ENCODE measurements at places on chromosomes 1 and 21.
A peak's percentile ranks its signal among the peaks of the same experiment; 100 is the strongest.

DNA sequence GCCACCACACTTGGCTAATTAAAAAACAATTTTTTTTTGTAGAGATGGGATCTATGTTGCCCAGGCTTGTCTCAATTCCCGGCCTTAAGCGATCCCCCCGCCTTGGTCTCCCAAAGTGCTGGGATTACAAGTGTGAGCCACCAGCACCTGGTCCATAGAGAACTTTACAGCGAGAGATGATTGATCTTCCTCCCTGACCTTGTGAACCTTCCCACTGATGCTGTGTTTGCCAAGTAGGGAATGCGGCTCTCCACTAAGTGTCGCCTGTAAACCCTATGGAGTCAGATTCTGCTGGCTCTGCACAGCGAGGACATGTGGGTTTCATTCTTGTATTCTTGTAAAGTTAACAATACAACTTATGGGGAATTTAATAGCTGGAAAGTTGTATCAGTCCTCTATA is 81.3 kb upstream of the LYST start:
- no peak for DNase-seq

GRCh38 chr1:232238009-232238408 is 391.9 kb downstream of the SIPA1L2 start:
- DNase-seq: no peak

- DNase-seq: no peak
These were observed 4.8 kb downstream of the GBP7 start for GRCh38 chr1:89171067-89171438.

GRCh38 chr1:32817815-32818786 is 648 bp downstream of the S100PBP start:
- no peak for DNase-seq

DNA sequence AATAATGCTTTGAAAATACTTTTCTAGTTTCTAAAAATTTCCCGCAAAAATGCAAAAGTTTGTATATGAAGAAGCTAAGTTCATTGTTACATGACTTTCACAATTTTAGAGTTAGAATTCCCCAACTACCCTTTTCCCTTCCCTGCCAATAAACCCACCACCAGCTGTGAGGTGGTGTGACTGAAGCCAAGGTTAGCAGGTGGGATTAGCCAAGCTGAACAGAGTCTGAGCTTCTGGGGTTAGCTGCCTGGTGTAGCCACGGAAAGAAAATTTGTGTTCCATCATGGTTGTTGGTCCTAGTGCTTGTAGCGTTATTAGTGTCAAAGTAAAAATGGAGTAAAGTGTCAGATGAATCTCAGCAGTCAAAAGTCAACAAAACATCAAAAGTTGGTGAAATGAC is 110.9 kb downstream of the ASTN1 start:
- DNase-seq: no peak

DNA sequence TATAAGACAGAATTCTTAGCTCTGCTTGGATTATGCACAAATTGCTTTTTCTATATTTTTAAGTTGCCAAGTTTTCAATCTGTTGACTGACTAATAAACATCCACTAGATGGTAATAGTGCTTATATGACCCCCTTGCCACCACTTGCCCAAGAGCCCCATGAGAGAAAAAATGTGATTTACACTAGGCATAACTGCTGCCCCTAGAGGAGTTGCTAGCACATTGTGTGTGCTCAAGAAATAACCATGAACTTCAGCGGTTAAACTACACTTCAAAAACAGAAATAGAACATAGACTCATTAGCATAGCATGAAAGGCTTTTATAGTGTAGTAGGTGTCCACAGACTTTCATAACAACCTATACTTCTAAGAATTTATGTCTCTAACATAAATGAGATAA is 61.4 kb downstream of the BRINP3 start:
- no peak for DNase-seq

DNA sequence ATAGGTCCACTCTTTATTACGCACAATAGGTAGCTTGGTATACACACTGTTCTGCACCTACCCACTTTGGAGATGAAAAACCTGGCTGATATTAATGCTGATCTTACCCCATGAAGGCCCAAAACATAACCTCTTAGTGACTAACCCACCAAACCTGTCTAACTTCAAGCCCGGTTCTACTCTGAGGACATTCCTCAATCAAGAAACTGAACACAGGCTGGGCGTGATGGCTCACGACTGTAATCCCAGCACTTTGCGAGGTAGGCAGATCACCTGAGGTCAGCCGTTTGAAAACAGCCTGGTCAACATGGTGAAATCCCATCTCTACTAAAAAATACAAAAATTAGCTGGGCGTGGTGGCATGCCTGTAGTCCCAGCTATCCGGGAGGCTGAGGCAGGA is 50.5 kb downstream of the EYA3 start:
- DNase-seq: no peak

DNA sequence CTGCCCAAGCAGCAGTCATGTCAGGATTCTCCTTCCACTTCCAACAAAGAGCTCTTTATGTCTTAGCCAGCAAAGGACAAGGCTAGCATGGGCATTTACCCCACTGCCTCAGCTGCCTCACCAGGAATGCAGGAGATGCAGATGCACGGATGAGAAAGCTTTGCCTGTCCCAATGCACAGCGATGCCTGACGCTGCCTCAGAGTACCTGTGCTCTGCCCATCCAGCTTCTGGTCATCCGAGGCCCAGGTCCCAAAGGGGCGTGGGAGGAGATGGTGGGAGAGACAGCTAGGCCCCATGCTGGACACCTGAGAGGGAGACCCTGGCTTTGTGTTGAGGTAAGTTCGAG is 59.0 kb downstream of the IRF2BP2 start:
- DNase-seq: no peak

- DNase-seq: peak; percentile 19
These were observed 165.7 kb downstream of the NCAM2 start for GRCh38 chr21:21163904-21164303.

- DNase-seq: no peak
These were observed 31.8 kb downstream of the AHDC1 start for GRCh38 chr1:27572019-27572678.

DNA sequence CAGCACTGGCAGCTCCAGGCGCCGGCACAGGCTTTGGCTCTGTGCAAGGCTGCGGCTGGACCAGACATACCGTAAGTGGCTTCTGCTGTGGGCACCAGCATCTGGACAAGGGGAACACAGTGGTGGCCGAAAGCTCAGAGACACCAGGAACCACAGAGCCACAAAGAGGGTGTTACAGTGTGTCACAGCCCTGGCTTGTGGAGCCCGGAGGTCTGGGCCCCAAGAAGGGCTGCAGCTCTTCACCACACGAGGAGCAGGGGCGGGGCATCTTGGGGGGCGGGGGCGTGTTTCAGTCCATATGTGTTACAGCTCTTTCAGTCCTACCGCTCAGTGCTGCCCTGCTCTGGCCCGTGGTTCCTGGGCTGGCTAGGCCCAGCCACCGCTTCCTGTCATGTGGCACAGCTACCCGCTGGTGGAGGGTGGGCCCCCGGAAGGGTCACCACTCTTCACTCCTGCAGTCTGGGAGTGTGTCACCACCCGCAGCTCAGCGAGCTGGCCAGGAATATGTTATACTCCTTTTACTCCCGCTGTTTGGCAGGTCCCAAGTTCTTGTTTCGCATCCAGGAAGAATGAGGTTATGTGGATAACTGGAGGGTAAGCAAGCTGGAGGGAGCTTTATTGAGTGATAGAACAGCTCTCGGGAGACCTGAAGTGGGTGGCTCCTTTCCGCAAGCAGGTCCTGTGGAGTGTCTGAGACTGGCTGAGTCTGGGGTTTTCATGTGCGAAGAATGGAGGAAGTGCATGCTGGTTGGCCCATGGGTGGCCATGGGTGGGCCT is 3.3 kb upstream of the LSM10 start:
- DNase-seq: peak; percentile 80

DNA sequence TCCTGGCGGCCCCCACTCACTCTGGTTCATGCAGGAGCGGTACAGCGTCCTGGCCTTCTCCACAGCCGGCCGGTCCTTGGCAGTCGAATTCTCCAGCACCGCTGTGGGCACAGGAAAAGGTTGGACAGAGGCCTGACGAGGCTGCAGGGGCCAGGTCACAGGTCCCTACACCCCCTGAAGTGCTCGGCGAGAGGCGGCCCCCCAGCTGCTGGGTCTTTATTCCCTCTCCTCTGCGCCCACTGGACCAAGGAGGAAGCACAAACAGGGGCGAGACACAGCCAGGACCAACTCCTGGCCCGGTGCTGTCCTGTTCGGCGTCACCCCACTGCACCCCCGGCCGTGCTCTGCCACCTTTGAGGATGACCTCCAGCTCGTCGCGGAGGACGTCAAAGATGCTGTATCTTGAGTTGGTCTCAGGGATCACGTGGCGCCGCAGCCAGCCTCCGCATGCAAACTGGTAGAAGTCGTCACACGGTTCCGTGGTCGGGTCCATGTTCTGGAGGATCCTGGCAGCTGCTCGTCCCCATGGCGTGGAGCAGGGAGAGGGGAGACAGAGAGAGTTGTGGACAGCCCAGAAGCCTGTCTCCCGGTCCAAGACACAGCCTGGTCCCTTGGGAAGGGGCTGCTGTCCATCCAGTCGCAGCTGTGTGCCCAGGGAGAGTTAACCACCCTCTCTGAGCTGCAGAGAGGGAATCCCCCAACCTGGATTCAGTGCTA is 22.9 kb downstream of the PRXL2B start:
- DNase-seq: no peak

GRCh38 chr1:37890378-37891014 is 31.1 kb upstream of the MTF1 start:
- DNase-seq: peak; percentile 65

Measured in GM13976 (cell line).